Suprapubic skin (tissue), 4 donors: ENCODE measurements at places on chromosomes 7 and 10.

DNA sequence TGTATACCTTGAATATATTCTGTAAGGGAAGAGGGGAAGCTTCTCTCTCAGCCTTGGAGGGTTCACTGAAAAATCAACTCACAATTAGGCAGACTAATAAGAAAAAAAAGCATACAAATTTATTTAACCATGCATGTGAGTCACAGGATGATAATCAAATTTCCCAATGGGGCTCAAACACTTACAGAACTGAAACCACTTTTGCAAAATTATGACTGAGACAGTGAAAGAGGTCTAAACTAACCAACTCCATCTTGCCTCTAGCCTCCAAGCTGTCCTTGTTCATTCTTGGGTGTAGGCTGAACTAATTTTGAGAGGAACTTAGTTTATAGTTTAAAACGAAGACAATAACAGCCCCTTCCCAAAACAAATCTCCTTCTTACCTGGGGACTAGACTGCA is 618.3 kb upstream of the AUTS2 start:
- no peak for DNase-seq

GRCh38 chr7:87219545-87220025 is at the start of gene TMEM243:
TMEM243 (minus strand) TSS chr7:87219732; CDS start chr7:87219503, 229 bp downstream.
- DNase-seq = peak; percentile 90

- no peak for DNase-seq
Measured at GRCh38 chr10:69467928-69468750, 16.9 kb downstream of the TSPAN15 start.

- DNase-seq = no peak
Measured at GRCh38 chr7:81515009-81515408, 254.8 kb downstream of the HGF start.

DNA sequence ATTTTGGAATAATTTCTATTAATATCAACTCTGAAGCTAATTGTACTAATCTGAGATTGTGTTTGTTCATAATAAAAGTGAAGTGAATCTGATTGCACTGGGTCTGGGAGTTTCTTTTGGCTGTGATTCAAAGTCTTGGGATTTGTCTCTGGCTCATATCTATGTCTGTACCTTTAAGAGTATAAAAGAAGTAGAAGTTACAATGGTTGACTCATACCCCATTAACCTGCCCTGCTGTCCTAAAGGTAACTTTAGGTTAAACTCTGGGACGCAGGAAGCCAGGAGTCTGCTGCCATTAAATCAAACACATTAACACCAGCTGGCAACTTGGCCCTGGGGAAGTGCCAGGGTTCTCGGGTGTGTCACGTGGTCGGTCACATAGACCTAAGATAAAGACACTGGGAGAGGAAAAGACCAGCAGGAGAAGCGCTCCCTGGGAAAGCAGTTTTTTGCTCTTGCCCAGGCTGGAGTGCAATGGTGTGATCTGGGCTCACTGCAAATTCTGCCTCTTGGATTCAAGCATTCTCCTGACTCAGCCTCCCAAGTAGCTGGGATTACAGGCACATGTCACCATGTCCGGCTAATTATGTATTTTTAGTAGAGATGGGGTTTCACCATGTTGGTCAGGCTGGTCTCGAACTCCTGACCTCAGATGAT is 17.8 kb downstream of the SCD start:
- DNase-seq = peak; percentile 83

DNA sequence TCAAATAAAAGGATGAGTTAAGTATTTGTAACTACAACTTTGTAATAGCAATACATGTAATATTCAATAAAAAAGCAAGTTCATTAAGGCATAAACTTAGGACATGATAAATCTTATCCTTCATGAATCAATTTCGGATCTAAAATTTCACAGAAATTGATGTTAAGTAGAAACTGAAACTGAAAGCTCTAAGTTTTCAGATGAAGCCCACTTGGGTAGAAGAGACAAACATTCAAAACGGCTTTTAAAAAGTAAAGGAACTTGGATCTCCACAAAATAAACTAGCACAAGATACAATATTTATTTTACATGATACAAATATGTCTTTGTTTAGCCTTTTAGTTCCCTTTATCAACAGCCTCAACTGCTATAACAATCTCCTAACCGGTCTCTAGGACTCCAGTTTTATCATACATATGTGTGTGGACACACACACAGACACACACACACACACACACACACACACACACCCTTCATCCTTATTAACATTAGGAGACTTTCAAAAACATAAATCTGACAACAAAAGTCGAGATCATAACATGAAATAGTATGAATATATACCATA is 83.7 kb downstream of the USP6NL start:
- no peak for DNase-seq

DNA sequence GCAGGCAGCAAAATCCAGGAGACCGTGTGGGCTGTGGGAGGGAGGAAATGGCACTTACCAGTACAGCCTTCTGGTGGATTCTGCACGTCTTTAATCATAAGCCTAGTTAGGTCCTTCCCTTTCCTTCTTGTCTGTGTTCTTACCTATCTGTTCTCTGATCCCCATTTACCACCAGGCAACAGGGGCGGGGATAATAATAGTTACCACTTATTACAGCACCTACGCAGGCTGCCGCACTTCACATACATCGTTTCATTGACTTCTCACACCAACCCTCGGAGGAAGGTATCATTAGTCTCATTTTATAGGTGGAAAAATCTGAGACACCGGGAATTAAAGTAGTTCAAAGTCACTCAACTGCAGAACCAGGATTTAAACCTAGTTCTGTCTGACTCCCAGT is 4.5 kb upstream of the EPHA1 start:
- DNase-seq = no peak

DNA sequence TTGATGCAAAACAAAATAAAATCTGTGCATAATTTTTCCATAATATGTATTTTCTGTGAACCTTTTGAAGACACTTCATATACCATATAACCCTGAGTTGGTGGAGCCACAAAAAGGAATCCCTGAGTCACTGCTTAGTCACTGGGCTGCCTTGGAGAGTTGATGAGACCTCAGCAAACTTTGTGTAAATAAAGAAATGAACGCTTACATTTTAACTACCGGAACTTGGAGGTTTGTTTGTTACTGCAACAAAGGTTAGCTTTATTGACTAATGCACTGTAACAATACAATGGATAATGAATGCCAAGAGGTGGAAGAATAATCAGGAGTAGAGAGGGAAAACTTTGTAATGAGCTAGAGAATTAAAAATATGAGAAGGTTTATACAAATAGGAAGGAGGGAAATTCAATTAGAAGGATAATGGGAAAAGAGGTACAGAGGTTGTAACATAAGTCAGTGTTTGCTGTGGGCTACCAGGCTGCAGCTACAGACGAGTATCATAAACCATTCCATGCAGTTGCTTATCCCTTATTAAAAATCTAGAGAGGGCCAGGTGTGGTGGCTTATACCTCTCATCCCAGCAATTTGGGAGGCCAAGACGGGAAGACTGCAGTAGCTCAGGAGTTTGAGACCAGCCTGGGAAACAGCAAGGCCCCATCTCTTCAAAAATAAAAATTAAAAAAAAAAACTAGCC is 1042.1 kb downstream of the TYW1 start:
- DNase-seq = no peak

DNA sequence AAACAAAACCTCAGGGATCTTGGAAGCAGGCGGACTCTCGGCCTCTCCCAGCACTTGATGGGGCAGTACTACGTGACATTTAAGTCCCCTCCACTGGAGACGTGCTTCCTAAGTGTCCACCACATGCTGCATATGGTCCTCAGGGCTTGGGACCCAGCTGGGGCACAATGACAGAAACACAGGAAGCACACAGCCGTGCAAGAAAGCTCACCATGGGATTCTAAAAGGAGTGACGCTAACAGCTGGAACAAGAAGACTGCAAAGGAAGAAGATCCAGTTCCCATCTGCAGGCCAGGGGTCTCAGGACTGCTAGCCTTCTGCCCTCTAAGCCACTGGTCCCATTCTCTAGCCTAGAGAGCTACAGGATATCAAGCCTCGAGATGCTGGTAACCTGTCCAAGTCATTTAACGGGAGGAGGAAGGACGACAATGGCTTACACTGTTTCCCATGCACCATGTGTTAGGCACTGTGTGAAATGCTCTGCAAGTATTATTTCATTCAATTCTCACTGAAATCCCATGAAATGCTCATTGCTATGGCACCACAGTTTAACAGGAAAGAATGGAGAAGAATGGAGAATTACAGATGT is 61.1 kb downstream of the KCNMA1 start:
- no peak for DNase-seq

DNA sequence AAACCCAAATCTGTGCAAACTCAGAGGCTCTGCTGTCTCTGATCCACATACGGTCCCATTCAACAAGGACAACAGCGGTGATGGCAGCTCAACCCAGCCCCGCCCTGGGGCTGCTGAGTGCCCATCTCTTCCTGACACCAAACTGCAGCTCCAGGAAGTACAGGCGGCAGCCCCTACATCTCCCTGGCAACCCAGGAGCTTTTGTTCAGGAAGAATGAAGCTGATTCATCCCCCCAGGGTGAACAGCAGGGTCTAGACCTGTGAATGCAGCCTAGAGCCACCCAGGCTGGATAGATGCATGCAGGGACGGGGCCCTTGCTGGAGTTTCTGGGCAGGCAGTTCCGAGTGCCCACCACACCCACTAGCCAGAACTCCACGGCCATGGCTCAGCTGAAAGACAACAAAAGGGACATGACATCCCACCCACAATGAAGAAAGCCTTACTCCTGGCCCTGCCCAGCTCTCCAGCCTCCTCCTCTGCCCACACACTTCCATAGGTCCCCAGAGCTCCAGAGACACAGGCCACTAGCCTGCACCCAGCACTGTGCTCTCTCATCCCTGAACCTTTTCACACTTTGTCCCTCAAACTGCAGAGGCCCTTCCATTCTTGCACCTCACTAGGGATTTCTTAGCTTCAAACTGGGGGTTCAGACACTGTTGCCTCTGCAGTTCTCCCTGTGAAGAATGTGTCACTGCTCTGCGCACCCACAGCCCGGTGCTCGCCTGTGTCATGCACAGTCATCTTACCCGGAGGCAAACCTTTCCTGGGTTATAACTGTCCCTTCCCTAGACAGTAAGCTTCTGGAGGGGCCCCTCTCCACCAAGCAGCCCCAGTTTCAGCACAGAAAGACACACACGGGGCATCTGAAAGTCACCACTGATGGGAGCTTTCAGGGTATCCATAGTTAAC is 99.1 kb downstream of the GRID1 start:
- peak; percentile 30 for DNase-seq

GRCh38 chr10:130040351-130040750 is 70.3 kb downstream of the C10orf143 start:
- no peak for DNase-seq

- DNase-seq = no peak
Measured at GRCh38 chr10:72850861-72851260, 42.7 kb upstream of the OIT3 start.

- DNase-seq = no peak
Measured at GRCh38 chr7:135994466-135995205, 17.5 kb upstream of the MTPN start.

DNA sequence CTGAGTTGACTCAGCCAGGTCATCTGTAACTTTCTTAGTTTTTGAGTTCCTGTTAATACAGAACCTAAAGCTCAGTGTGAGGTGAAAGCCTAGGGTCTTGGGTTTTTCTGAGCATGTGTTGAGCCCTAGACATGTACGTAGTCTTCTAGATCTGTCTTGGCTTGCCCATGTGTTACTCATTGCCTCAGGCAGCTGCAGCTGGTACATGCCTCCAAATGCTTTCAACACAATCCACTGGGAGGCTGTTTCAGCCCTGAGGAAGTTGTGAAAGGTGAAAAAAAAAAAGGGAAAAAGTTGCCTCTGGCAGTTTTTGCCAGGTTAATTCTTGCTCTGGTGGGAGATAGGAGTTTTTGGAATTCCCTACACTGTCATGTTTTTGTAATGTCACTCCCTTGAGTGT is 134.6 kb downstream of the RNF216 start:
- no peak for DNase-seq

GRCh38 chr10:17210361-17210760 is 8.9 kb upstream of the TRDMT1 start:
- DNase-seq = no peak
